ENCODE measurements at places on chromosomes 1 and 21.

DNA sequence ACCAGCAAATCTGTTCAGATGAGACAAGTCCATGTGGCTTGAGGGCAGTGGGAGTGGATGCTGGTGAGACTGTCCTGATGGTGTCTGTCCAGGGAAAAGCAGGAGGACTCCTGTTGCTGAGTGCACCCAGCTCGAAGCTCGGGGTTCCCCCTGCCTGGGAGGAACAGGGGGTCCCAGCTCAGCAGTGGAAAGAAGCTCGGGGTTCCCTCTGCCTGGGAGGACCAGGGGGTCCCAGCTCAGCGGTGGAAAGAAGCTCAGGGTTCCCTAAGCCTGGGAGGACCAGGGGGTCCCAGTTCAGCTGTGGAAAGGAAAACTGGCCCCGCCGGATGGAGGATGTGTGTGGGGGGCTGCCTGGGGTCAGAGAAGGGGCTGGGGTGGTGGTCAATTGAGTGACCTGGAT lies 39.1 kb downstream of the CRYAA start:
- no peak for DNase-seq

GRCh38 chr21:40333731-40334130 lies 466.5 kb downstream of the PCP4 start:
- DNase-seq, result no peak

- DNase-seq, result no peak
These were observed 30.2 kb downstream of the LAMB3 start for GRCh38 chr1:209621741-209622655.

- DNase-seq, result no peak
These were observed 1.0 kb downstream of the SLC35D1 start for GRCh38 chr1:67052741-67053534.

DNA sequence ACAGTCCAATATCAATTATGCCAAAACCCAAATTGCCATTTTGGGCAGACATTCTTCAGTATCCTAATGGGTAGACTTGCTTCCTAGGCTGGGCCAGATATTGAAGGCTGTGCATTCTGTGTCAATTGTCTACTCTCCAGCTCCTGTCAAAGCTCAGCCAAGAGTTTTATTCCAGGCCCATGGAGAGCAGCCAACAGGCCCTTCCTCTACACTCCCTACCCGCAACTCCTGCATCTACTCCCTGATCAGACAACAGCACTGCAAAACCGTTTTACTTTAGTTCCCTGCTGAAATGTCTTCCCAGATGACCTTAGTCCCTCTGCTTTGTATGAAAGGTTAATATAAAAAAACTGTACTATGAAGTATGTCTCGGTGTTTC lies 6.6 kb upstream of the ADORA3 start:
- no peak for DNase-seq

GRCh38 chr1:170758992-170759391 lies 95.1 kb downstream of the PRRX1 start:
- DNase-seq, result no peak

DNA sequence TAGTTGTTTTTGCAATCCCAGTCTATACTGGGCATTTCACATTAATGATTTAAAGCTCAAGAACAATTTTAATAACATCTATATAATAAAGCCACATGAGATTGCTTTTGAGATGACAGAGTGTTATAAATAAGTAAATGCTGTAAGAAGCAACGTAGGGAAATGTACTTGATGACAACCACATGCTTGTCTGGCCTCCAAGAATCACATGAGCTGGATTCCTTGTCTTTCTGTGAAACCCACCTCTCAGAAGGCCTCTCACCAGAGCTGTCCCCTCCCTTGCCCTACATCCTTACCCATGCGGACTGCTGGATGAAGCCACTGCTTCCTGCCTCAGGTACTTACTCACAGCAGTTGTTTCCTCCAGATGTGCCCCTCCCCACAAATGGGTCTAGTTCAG lies 145.1 kb upstream of the CTTNBP2NL start:
- DNase-seq, result no peak

DNA sequence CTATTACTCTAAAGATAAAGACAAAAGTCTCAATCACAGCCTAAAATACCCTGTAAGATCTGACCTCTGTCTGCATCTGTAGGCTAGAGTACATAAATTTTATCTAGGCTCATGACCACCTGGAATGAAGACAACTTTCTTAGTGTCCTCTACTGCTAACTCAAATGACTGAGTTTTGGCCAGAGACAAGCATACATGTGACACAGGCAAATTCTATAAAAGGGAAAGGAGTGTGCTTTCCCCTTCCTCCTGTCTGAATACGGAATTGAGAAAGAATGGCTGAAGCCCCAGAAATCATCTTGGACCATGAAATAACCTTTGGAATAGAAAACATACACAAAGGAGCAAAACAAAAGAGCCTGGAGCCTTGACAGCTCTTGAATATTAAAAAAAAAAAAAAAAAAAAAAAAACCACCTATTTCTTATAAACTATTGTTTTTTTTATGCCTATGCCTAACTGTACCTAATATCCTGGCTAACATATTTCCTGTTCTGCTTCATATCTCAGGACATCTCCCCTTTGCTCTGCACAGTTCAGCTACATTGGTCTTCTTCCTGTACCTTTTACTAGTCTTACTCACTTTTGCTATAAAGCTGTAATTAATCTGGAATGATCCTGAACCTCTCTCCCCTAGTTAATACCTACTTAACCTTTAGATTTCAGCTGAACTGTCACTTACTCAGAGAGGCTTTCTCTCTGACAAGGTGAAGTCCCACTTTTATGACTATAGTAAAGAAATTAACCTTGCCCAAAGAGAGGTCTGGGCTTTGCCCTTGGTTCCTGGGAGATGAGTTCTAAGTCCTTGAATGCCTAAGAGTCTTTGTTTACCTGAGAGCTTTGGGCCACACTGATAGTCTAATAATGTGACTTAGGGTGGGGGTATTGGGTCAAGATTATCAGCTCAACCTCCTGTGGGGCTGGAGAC lies 16.1 kb downstream of the UCHL5 start:
- no peak for DNase-seq

DNA sequence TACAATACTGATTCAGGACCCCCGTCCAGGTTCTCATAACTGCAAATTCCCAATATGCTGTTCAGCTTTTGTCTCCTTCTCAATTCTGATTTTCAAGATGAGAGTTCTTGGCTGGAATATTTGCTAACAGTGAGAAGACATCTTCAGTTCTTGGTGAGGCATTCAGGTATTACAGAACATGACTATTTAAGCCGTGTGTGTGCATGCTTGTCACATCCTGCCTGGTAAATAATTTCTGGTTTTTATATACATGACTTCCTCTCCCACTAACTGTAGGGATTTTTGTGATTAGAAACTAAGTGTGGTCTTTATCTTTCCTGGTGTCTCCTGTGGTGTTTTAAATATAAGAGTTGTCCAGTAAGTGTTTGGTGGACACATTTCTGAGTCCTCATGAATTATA lies 10.2 kb upstream of the SLC19A2 start:
- no peak for DNase-seq
